Activated effector memory CD4-positive, alpha-beta T cell treated with anti-CD3 and anti-CD28 coated beads, Interleukin-2, amount 50 U/mL, for 16 hours (primary cell): ENCODE measurements at places on chromosomes 12 and 14.

- peak; percentile 24 for DNase-seq
Measured at GRCh38 chr14:99026471-99026870, 245.5 kb downstream of the BCL11B start.

- DNase-seq = no peak
Measured at GRCh38 chr12:89433634-89434033, 81.3 kb upstream of the DUSP6 start.

GRCh38 chr12:12533238-12533829 is 29.3 kb downstream of the DUSP16 start:
- no peak for DNase-seq

DNA sequence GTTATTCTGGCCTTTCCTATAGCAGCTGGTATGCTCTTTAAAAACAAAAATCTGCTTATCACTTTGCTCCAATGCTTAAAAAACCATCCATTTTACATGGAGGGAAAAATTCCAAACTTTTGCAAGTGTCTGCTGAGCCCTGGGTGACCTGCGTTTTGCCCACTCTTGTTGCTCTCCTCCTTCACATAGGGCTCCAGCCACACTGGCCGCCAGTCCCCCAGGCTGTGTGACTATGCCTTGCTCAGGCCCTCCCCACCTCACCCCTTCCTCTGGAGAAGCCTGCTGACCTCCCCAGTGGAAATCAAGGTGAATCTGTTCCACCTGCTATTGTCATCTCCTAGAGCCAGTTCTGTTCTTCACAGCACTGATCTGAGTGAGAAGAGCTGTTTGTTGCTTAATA is 126.9 kb downstream of the SLC25A47 start:
- DNase-seq = no peak

- no peak for DNase-seq
Measured at GRCh38 chr12:95605875-95606274, 54.6 kb upstream of the USP44 start.

- DNase-seq = no peak
Measured at GRCh38 chr12:51947246-51947996, 4.1 kb upstream of the ACVR1B start.

DNA sequence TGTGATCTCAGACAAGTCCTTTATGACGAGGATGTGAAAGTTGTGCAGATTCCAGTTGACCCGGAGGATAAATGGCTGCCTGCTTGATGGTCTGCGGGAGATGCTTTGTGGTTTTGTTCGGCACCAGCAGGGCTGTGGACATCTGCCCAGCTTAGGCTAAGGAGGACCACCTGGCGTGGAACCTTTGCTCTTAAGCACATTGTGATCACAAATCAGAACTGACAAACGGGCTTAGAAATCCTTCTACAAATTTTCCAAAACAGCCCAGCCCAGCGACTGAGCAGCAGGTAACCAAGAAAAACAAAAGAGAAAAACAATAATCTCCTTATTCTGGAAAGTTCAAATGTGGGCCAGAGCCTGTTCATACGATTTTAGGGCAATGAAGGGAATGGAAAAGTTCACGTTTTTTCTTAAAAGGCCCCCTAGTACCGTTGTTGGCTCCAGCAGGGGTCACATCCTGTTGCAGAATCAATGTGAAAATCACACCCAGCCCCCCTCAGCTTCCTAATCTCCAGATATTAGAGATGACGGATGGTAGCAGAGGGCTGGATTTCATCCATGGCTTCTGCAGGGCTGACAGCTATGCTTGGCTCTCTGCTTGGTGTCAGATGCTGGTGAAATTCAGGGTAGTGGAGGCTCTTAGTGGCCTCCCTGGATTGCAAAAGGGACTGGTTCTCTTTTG is 81.1 kb upstream of the RFLNA start:
- no peak for DNase-seq

- no peak for DNase-seq
Measured at GRCh38 chr12:94643606-94644005, 6.8 kb downstream of the TMCC3 start.

DNA sequence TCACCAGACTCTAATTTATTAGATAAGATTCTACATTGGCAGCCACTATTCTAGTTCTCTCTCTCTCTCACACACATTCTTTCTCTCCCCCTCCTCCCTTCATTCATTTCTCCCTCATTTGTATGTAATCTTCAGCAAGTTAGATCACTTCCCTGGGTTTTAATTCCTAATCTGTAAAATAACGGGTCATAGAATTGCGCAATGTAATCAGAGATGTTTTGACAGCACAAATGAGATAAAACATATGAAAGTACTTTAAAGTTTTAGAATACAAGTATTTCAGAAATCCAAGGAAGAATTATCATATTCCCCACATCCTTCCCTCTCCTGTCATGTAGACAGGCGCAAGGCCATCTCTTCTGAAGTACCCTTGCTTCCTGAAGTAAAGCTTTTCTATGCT is 21.7 kb downstream of the STYK1 start:
- DNase-seq = no peak

DNA sequence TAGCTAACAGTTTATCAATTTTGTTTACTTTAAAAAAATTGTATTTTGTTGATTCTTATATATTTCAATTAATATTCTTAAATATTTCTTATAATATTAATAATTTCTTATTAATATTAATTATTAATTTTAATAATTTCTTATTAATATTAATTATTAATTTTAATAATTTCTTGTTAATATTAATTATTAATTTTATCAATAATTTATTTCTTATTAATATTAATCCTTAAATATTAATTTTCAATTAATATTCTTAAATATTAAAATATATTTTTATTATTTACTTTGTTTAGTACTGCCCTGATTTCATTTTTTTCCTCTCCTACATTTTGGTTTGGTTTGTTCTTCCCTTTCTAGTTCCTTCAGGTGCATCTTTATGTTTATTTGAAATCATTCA is 1208.1 kb downstream of the LRFN5 start:
- DNase-seq = no peak

DNA sequence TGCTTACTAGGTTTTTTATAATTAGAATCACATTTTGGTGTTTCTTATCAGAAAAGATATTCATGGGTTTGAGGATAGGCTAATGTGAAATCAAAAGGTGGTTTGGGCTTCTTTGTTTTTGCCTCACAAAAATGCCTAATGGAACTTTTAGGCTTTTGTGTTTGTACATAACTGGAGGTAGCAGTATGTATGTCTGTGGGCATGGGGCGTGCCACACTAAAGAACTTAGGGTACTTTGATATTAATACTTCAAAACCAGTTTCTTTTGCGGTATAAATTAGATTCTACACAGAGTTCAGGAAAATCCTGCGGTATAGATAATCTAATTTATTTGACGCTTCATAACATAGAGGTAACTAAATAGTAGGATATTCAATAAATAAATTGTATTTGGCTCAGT is 1.9 kb downstream of the ETV6 start:
- DNase-seq = no peak

- peak; percentile 85 for DNase-seq
Measured at GRCh38 chr12:121400332-121401139, 618 bp downstream of the RNF34 start.

DNA sequence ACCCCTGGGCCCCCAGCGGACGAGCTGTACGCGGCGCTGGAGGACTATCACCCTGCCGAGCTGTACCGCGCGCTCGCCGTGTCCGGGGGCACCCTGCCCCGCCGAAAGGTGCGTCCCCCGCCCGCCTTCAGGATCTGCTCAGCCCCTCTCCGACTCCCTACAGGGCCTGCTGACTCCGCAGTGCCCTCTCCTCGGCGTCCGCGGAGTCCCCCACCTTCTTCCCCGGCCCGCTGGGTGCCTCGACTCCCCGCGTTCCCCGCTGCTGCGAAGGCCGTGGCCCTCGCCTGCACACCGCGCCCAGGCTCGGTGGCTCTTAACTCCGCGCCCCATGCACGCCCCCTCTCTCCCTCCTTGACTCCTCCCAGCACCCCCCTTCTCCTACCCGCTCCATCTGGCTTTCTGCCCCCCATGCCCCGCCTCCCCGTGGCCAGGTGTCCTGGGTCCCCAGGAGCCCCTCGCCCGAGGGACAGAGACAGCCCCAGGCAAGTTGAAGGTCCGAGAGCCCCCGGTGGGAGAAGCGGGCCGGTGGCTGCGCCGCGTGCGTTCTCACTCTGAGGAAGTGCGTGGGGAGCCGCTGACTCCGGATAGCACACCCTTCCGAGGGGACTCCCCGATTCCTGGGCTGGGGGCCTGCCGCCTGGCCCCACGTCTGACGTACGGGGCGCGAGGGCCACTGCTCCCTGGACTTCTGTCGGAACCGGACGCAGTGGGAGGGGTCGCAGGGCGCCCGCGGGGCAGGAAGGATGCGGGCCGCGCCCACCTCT is 594 bp downstream of the TAMALIN start:
- DNase-seq = peak; percentile 83

DNA sequence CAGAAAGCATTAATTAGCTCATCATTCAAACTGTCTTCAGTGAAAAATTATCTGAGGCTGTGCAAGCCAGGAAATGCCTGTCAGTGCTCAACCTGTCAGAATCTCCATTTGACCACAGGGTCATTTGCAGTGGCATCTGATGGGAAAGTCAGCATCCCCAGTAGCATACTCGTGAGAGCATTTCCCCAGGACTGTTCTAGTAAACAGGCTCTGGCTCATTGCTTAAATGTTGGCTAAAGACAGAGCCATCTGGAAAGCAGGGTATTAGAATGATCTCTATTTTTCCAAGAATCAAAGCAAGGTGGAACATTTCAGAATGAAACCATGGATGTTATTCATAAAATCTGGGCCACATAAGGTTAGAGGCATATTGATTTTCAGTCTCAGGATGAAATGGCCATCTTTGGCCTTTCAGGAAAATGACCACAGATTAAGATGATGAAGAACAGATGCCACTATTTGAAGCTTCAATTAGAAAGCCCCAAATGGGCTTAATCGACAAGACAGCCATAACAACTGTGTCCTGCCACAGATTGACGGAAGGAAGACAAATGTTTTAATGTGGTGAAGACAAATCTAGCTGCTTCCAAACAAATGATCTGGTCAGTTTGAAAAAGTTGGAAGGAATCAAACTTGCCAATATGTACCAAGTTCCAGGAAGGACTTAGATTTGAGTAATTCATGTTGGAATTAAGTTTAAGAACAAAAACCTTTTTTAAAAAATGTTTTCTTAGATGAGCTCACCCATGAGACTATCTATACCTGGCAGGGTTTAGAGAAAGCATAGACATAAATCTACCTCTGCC is 94.0 kb upstream of the FAR2 start:
- DNase-seq = no peak

DNA sequence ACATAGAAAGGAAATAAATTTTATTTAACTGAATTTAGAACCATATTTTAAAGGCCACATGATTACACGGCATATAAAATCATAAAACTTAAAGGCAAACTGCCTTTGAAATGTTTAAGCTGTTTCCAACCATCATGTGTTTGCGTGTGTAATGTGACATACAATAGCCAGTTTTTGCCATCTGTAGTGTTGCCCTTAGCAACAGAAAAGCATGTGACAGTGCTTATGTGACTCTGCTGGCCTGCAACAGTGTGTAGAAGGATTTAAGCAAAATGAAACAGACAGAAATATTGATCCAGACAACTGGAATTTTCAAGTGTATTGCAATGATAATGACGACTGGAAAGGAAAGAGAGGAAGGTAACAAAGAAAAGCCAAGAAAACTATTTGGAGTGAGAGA is 49.5 kb downstream of the TSPAN19 start:
- no peak for DNase-seq

DNA sequence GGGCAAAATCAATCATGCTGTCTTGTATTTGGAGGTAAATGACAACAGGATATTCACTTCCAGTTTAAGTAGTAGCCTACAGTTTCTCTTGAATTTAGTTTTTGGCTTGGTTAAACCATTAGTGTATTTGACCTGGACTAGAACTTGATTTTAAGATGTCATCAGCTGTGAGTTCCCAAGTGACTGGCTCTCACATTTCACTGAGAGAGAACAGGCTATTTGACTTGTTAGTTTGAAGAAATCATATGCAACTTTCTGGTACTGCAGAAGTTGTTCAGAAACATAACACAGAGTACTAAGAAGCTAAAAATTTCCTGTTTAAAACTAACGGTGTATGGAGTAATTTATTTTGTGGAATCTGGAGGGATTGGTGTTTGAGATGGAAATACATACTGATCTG is 22.3 kb downstream of the MNAT1 start:
- DNase-seq = no peak

DNA sequence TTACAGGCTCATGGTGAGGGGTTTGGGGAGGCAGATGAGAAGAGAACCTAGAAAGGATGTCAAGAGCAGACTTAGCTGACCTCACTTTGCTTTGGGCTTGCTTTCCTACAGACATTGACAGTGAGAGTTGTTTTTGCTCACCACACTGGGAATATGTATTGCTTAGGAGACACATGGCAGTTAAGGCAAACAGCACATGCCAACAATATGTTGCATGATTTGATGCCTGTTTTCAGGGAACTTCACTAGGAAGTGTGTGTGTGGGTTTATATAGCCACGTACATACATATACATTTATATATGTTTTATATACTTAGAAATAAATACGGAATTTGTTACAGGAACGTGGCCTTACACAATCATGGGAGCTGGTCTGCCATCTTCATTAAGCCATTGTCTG is 346.1 kb downstream of the RGS6 start:
- no peak for DNase-seq

GRCh38 chr14:30331030-30331429 is 227.9 kb upstream of the G2E3 start:
- no peak for DNase-seq
